Activated naive CD8-positive, alpha-beta T cell treated with anti-CD3 and anti-CD28 coated beads, Interleukin-2, amount 50 U/mL, for 16 hours (primary cell): ENCODE measurements at places on chromosomes 5 and 9.

DNA sequence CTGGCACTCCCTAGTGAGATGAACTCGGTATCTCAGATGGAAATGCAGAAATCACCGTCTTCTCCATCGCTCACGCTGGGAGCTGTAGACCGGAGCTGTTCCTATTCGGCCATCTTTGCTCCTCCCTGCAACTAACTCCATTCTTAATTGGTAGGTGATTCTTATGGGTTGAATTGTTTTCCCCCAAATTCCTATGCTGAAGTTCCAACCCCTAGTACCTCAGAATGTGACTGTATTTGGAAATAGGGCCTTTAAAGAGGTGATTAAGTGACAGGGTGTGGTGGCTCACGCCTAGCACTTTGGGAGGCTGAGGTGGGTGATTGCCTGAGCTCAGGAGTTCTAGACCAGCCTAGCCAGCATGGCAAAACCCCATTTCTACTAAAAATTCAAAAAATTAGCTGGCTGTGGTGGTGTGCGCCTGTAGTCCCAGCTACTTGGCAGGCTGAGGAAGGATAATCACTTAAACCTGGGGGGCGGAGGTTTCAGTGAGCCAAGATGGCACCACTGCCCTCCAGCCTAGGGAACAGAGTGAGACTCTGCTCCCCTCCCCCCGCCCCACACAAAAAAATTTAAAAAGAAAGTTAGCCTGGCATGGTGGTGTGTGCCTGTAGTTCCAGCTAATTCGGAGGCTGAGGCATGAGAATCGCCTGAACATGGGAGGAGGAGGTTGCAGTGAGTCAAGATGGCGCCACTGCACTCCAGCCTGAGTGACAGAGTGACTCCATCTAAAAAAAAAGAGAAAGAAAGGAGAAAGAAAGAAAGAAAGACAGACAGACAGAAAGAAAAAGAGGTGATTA is 25.2 kb upstream of the FOCAD start:
- no peak for DNase-seq

- DNase-seq: no peak
Observed at GRCh38 chr5:1182633-1183423, 18.6 kb upstream of the SLC6A19 start.

GRCh38 chr5:90530736-90531487 is 1.5 kb upstream of the LYSMD3 start:
- no peak for DNase-seq

DNA sequence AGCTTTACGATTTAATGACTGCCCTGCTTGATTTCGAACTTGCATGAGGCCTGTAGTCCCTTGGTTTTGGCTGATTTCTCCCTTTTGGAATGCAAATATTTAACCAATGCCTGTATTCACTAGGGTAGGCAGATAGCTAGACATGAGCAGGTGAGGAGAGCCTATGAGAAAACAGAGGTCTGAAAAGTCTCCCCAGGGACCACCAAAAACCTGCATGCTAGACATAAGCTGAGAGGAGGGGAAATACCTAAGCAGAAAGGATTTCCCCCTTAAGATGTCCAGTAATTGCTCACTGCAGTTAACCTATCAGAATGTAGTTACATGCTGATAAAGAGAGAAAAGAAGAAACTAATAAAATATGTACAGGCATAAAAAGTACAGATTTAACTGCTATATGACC is 667.4 kb upstream of the SEMA6A start:
- no peak for DNase-seq

DNA sequence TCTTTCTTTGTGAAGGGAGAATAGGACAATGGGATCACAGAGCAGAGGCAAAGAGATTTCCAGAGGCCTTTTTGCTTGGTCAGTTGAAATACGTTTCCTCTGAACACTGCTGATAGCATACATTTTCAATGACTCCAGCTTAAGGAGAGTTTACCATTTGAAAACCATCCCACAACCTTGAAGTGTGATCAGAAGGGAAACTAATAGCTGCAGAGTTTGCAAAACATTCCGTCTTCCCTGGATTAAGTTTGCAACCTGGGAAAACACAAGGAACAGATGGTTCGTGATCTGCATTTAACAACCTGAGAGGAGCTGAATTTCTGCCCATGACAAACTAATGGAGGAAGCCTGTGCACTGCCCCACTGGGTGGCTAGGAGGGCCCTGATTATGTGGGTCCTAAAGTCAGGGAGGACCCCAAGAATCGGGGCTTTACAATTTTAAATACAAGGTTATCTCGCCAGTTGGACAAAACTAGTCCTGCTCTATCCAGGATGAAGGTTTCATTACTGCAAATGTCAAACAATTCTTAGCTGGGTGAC is 35.6 kb downstream of the MTX3 start:
- no peak for DNase-seq

- no peak for DNase-seq
Observed at GRCh38 chr9:106305428-106306133, 557.4 kb upstream of the ZNF462 start.

GRCh38 chr9:134340475-134341160 is 14.4 kb downstream of the RXRA start:
- no peak for DNase-seq

GRCh38 chr9:20236676-20237075 is 385.6 kb downstream of the MLLT3 start:
- no peak for DNase-seq

DNA sequence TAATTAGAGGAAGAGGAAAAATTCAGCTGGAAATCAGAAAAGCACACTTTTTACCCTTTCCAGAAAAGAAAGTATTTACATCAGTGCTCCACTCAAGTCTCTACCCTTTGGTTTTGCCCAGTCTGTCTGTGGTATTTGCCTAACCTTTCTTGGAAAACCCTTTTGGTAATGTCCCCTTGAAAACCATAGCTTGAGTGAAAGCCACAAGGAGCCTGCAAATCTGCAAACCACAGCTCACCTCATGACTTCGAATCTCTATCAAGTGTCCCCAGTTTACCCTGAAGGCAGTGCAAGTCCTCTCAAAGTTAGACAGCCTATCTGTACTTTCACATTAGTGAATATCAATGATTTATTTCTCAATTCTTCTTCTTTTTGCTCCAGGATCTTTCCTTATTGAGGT is 162.1 kb upstream of the TSLP start:
- DNase-seq: no peak

GRCh38 chr9:133919253-133920115 is 72.6 kb downstream of the VAV2 start:
- no peak for DNase-seq

GRCh38 chr9:19870988-19871387 is 82.2 kb upstream of the SLC24A2 start:
- no peak for DNase-seq

DNA sequence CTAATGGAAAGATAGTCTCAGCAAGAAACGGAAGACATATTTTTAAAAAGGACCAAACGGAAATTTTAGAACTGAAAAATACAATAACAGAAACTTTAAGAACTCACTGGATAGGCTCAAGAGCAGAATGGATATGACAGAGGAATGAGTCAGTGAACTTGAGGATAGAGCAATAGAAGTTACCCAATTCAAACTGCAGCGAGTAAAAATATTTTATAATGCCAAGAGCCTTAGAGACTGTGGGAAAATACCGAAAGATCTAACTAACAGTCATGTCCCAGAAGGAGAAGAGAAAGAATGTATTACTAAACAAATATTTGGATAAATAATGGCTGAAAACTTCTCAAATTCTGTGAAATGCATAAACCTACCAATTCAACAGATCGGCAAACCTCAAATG is 40.8 kb downstream of the ADAMTS2 start:
- DNase-seq: no peak

GRCh38 chr9:6055216-6055615 is 39.8 kb upstream of the RANBP6 start:
- no peak for DNase-seq

DNA sequence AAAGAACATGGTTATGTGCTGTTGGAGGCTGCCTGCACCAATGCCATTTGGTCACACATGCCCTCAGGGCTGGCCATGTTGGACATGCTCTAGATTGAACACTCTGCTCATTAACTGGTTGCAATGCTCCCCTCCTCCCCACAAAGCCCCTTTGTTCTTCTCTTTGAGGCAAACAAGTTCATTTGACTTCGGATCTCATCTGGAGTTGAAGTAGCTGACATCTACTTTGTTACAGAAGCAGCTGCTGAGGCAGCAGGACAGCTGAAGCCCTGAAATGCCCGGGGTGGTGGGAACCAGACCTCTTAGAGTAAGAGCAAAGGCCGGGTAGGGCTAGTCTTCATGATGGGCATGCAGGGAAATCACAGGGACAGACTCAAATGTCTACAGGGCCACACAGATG is 123.5 kb downstream of the APBA1 start:
- no peak for DNase-seq

DNA sequence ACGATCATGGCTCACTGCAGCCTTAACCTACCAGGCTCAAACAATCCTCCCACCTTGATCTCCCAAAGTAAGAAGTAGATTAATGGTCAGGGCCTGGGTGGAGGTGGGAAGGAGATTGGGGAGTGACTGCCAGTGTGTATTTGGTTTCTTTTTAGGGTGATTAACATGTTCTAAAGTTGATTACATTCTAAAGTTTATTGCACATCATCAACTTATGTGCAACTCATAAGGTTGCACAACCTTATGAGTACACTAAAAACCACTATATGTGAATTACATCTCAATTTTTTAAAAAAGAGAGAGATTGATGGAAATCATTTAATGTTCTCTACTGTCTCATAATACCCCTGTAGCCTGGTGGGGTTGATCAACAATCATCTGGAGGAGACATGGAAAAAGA is 218.1 kb downstream of the AOPEP start:
- no peak for DNase-seq

DNA sequence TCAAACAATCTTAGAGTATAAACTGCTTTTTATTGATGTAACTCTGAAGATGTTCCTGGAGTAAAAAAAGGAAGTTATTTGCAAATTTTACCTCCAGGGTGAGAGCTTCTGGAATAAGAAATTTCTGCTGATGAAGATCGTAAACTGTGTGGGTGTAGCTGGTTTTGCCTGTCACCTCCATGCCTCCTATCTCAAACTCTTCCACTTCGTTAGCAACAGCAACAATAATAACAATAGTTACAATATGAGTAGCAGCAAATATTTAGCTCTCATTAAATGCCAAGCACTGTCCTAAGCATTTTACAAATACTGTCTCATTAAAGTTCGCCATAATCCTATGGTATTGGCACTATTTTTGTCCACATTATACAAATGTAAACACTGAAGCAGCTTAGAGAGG is 57.9 kb downstream of the GCNT1 start:
- no peak for DNase-seq

DNA sequence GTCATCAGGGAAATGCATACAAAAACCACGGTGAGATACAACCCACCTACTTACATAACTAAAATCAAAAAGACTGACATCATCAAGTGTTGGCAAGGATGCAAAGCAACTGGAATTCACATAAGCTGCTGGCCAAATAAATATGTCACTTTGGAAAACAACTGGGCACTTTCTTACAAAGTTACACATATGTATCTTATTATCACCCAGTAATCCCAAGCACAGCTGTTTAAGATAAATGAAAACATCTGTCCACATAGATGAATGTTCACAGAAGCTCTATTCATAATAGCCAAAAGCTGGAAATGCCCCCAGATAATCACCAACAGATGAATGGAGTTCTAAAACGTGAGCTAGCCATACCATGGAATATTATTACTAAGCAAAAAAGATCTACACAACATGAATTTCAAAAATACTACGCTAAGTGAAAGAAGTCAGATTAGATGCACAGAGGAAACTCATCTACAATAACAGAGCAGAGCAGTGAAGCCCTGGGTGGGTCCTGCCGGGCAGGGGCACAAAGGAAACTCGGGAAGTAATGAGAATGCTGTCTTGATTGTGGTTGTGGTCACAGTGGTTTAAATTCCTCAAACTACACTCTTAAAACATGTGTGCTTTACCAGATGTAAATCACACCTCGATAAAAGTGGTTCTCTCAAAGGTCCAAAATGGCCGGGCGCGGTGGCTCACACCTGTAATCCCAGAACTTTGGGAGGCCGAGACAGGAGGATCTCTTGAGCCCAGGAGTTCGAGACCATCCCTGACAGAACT is 8.5 kb downstream of the CAMSAP1 start:
- no peak for DNase-seq

- DNase-seq: no peak
Observed at GRCh38 chr5:108579236-108579635, 168.5 kb upstream of the FER start.

GRCh38 chr9:126248680-126249079 is 77.9 kb upstream of the MVB12B start:
- DNase-seq: no peak

DNA sequence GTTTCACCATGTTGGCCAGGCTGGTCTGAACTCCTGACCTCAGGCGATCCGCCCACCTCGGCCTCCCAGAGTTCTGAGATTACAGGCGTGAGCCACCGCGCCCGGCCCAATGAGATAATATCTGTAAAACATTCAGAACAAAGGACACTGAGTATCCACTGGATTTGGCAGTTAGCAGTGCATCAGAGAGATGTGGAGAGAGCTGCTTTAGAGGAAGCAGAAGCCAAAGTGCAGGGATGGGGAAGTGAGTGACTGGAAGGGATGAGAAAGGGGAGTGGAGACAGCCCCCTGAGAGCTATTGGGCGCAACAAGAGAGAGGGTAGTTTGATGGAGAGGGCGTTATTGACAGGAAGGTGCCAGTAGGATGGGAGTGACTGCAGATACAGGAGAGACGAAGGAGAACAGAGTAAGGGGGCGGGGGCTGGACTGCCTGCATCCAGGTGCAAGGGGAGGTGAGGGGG is 157.5 kb upstream of the SHB start:
- no peak for DNase-seq

DNA sequence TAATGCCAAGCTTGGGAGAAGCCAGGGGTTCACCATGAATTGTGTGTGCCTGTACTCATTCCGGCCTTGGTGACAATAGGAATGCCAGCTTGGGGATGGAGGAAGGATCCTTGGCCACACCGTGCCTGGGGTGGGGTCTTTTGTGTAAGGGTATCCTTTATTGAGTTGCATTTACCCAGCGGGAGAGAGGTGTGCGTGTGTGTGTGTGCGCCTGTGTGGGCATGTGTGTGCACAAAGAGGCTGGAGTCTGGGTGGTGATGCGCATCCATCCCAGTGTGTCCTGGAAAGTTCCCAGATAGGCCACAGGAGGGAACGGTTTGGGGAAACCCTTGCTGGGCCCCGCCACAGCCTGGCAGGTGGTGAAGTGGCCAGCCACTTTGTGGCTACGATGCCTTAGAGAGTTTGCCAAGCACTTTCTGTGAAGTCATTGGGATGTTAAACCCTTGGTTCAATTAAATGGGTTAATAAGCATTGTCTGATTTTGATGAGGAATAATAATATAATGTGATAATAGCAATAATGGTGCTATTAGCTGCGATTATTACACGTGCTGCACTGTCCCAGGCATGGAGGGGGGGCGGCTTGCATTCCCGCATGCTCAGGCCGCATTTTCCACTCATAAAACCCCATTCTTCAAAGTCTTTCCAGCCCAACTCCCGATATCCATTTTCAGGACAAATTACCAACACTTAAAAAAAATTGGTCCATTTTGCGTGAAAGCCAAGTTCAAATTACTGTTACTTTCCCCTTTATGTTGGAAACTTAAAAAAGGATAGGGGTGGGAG is 13.7 kb downstream of the PITX1 start:
- DNase-seq: no peak

DNA sequence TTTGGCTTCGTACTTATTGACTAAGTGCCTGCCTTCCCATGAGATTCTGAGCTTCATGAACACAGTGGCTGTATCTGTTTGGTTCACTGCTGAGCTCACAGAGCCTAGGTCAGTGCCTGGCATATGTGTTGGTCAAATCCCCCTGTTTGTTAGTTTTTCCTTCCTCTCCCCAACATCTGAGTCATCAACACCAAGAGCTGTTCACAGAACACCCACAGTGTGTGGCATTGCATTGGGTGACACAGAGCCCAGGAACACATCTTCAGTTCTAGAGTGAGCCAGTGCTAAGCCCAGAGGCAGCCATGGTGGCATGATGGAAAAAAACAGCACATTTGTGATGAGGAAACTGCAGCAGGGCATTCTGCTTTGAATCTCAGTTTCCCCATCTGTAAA is 294.6 kb downstream of the SEC61B start:
- no peak for DNase-seq
